Activated T-cell treated with anti-CD3 and anti-CD28 coated beads, Interleukin-2, amount 50 U/mL, for 1 hour (primary cell): ENCODE measurements at places on chromosomes 5 and 9.
A peak's percentile ranks its signal among the peaks of the same experiment; 100 is the strongest.

- DNase-seq, result no peak
Measured at GRCh38 chr5:113166852-113167366, 190.3 kb downstream of the DCP2 start.

GRCh38 chr5:52452098-52452497 is 335.6 kb upstream of the ITGA1 start:
- DNase-seq, result no peak

DNA sequence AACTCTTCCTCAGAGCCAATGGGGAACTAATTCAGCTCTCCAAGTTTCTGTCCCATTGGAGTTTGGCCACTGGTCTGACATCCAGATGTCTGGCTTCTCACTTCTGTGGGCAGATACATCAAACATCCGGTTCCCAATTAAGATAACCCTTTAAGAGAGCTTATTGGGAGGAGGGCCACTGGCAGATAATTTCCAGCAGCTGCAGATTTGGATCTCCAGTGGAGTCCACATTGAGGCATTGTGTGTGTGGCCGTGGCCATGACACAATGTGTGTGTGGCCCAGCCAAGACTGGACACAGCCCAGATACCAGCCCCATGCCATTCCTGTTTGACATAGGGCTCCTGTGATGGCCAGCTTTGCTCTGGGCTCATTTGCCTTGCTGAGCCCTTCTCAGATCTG is 110.5 kb upstream of the MAP1B start:
- DNase-seq, result no peak

DNA sequence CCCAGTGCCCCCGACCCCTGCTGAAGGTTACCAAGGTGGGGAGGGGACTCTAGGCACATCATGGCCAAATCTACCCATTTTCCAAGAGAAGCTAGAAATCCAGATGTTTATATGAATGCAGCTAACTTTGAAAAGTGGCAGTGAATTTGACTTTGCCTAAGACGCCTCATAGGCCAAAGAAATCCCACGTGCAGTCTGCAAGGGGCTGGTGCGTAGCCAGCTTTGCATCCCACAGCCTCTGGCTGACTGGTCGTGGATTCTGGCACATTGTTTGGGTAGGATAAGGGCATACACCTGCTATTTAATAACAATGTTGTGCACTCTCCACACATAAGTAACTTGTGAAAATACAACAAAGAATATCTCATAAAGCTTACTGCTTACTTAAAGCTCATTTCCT is 3.5 kb upstream of the GADD45G start:
- DNase-seq, result no peak

DNA sequence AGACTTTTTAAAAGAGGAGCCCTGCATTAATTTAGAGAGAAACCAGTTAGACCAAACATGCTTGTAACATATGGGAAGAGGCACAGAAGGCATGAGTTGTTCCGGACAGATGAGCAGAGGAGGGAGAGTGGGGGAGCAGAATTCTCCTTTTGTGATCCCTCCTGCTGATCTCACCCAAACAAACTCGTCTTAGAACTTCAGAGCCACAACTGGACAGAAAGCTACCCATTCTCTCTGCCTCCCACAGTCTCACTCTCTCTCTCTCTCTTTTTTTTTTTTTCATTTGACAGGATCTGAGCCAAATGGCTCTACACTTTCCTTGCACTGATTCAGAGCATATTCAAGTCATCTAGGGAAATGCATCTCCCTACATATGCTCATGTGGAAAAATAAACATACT is 196.0 kb upstream of the PAPPA start:
- no peak for DNase-seq

- DNase-seq, result peak; percentile 72
Measured at GRCh38 chr5:126777257-126777974, 480 bp downstream of the LMNB1 start.

DNA sequence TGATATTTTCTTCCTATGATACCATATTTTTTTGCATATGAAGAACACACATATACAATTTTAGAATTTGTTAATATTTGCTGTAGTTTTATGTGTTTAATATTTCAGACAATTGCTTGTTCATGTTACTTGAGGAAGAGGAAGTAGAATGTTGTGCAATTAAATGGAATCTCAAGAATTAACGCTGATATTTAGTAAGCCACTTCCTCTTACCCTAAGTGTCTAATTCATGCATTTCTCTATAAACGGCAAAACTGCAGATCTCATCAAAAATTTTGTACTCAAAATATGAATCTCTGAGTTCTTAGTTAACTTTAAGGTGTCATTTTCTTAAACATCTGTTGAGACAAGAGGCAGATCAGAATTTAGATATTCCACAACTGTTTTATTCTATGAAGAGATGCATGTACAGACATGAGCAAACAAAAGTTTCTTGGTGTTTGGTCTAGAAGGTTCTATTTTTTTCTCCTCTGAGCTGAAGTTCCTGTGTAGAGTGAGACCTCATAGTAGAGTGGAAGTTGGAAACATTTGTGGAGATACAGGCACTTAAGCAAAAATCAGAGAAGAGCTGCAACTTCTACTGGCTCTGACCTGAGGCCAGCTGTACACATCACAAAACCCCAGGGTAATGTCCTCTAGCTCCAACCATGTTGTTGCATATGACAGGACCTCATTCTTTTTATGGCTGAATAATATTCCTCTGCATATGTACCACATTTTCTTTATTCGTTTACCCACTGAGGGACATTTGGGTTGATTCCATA is 16.6 kb upstream of the TGFBI start:
- no peak for DNase-seq
